Fibroblast of skin of scalp (primary cell): ENCODE measurements at places on chromosomes 11 and 22.

- peak; percentile 14 for DNase-seq
Measured at GRCh38 chr22:24775769-24776492, 1.4 kb upstream of the PIWIL3 start.

DNA sequence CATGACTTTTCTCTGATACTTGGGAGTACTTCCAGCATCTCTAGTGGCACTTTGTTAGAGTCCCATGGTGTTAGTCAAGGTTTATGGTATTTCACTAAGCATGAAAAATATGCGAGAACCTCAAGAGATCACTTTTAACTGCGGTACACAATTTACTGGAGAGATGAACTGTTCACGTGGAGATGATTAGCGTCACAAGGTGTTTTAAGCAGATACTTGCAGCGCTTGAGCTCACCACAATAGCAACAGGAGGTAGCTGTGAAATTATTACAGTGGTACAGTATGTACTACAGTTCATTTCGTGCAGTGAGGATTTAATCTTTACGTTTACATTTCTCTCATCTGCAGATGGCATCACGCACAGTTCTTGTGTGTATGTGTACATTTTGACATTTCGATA, 4.5 kb downstream of the PARVA start:
- DNase-seq = no peak

GRCh38 chr11:61730240-61730994, 22.0 kb upstream of the MYRF start:
- DNase-seq = no peak

DNA sequence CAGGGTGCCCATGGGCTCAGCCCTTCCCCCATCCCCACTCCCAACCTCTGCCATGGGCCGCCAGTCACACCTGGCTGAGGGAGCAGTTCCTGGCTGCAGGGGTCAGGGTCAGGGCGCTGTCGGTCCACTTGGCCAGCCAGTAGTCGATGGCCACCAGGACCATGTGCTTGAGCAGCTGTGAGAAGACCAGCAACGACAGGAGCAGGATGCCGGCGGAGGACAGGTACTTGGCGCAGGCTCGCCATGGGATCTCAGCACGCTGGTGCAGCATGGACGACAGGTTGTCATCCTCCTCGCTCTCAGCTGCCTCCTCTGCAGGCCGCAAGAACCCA, 18.3 kb upstream of the KCNJ11 start:
- DNase-seq = no peak

- no peak for DNase-seq
Measured at GRCh38 chr11:111305876-111306275, 7.5 kb downstream of the POU2AF3 start.

DNA sequence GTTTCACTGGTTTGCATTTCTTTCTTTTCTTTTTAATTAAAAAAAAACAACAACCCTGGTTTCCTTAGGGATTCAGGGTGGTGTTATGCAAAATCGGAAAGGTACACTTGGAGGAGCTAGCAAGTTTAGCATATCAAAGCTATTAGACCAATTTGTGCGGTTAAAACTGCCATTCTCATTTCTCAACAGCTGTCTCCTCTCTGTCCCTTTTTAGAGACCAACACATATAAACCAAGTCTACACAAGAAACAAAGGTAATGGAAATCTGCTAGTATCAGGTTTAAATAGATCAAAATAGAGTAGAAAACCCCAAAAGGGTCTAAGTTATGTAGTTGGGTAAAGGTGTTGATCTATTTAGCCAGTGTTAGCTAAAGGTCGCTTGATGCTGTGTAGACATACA, 1.7 kb upstream of the SESN3 start:
- no peak for DNase-seq

DNA sequence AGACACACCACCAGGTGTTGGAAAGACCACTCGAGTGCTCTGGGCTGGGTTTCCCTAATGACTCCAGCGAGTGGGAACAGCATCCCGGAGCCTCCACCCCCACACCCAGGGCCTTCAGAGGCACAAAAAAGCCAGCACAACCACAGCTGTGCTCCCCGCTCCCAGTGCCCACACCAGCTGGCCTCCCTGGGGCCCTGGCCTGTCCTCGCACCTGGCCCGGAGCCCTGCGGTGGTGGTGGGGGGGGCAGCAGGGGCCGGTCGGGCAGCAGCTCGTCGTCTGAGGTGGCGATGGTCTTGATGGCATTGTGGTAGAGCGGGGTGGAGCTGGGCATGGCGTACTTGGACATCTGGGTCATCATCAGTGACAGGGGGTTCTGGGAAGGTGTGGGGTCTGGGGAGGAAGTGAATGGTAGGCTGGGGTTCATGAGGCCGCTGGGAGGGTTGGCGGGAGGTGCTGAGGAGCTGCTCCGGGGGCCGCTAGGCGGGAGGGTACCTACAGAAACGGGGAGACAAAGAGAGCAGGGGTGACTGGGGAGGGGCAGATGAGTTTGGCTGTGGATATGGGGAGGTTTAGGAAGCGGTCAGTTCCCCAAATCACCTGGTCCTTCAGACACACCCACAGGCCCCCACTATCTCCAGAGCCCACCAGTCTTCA, 16.1 kb downstream of the CXCR5 start:
- no peak for DNase-seq

GRCh38 chr11:102421261-102421660, 31.3 kb downstream of the TMEM123 start:
- DNase-seq = no peak

- no peak for DNase-seq
Measured at GRCh38 chr11:118587952-118588351, 15.7 kb downstream of the ARCN1 start.

DNA sequence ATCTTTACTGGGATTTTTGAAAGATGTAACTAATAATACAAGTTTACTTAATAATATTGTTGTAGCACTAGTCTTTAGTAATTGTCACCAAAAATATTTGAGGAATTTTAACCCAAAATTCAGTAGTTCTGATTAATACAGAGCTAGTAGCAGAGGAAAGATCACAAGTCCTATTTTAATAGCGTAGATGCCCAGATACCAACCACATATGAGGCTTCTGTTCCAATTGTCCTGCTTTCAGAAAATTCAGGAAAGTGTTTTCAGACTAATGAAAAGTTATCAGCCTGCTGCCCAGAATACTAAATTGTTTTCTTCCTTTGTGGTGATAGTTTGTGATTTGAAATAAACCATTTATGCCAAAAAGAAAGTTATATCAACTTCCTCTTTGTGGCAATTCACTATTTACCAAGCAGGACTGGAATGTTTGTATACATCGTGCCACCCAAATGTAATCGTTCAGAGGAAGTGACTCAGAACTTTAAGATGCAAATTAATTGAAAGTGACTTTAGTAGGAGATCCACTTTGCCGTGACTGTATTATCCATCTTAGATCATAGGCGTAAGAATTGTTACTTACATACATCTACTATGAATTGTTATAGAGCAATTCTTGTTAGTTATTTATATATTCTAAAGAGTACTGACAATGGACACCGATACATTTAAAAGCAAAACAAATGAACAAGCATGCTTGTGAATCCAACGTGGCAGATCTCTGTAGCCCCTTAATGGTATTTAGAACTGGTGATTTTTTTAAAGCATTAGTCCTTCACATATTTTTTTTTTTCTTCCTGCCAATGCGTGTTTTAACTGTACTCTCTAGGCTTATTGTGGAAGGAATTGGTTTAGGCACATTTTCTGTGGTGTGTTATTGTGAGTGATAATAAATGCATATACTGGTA, 231.0 kb downstream of the DDX10 start:
- DNase-seq = peak; percentile 74

GRCh38 chr11:23536907-23537306, 676.6 kb upstream of the CCDC179 start:
- no peak for DNase-seq

GRCh38 chr11:1870721-1871466, 18.0 kb downstream of the LSP1 start:
- no peak for DNase-seq

GRCh38 chr11:35717043-35717442, 54.5 kb downstream of the TRIM44 start:
- DNase-seq = no peak

DNA sequence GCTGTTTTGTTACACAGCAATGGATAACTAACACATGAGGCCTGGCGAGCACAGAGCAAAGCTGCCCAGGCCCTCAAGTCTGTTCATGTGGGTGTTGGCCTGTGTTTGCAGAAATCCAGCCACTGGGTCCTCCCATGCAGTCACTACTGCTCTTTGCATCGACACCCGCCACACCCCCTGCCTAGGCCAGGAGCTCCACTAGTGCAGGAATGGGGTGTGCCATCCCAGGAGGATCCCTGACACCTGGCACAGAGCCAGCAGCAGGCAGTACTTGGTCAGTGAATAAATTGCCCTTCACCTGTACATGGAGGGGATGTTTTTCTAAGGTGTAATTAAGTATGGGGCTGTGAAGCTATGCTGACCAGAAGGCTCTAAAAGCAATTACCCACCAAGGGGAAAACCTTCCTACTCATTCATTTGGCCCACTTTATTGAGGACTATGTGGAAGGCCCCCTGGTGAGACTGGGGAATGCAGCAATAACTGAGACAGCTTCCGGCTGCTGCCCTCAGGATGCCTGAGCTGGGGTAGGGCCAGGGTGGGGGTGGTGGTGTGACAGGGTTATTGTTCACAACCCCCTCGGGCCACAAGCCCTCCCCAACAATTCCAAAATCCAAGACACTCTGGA, 160.8 kb downstream of the CRYBB2 start:
- DNase-seq = peak; percentile 45

GRCh38 chr11:16844268-16844771, 105.9 kb downstream of the C11orf58 start:
- no peak for DNase-seq

DNA sequence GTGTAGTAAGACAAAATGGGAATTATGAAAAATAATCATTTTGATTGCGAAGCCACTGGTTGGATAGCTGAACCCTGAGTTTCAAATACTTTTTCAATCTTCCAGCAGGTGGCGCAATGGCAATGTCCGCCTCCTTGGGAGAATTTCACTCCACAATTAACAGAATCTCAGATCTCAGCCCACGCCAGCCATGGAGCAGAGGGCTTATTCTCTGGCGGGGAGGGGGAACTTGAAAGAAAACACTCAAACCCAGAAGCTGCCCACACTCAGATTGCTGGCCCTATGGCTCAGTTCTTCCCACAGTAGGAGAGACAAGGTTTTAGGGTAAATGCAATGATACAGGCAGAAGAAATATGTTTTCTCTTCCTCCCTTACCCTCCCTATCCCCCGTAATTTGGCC, 38.7 kb upstream of the RCN1 start:
- peak; percentile 64 for DNase-seq

- no peak for DNase-seq
Measured at GRCh38 chr22:20029550-20030225, 8.8 kb downstream of the TANGO2 start.

- peak; percentile 37 for DNase-seq
Measured at GRCh38 chr11:85182441-85183387, 444.4 kb downstream of the DLG2 start.

DNA sequence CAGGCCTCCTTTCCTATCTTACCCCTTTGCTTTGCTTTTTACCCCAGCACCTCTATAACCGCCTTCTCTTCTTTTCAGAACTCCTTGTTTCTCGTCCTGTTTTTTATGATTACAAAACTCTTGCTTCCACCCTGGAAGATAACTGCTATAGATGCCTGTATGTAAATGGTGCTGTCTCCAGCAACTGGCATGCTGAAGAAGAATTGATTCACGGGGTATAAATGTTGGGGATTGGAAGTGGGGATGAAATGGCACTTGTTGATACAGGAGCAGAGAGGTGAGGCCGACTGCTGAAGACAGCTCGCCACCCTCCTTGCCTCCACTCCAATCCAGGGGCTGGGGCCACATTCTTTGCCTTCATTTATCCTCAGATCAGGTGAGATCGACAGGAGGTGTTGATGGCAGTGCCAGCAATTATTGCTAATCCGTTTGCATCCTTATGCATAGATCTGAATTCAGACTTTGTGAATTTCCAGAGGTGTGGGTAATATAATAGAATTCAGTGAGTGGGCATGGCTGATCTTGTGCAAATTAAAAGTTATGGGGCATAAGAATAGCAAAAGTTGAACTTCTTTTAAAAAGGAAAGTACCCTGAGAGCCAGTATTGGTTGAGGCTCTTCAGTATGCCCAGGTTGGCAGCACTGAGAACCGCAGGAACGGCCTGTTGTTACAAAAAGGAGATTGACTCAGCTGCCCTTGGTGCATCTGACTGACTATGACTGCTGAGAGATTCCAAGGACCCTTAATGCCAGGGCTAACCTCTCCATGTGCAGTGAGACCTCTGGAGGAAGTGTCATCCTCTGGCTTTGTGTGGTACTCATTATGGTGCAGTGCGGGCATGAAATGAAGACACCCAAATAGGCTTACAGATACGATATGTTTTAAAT, 5.3 kb downstream of the NEAT1 start:
- peak; percentile 71 for DNase-seq

DNA sequence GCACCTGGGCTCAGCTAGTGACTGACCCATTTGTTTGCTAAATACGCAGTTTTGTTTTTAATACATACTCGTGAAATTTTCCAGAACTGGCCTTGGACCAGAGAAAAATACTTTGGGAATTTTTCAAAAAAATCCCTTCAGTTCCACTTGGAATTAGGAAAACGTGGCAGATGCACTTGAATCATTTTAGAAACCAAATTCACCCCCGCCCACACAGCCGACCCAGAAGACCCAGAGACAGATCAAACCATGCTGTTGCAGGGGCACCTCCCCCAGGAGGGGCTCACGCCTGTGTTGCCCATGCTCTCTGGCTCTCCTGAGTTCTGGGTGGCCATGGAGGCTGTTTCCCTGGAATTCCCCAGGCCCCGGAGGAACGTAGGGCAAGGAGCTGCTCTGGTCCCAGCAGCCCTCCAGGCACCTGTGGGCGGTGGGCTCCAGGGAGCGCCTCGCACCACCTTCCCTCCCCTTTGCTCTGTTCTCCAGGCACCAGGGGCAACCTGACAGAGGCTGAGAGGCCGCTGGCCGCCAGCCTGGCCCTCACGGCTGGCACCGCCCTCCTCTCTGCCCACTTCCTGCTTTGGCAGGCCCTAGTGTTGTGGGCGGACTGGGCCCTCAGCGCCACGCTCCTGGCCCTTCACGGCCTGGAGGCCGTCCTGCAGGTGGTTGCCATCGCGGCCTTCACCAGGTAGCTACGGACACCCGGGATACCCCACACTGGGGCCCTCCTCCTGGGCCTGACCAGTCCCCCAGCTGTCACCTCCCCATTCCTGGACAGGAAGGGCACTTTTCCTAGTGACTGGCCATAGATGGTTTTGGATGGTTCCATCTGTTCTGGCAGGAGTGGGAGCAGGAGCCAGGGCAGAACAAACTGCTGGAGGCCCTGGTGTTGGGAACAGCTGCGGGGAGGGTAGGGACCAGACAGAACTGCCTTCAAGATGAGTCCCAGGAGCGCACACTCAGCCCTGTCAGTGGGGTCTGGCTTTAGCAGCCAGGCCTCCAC, 3.3 kb upstream of the EPS8L2 start:
- DNase-seq = no peak
